ENCODE measurements at places on chromosomes 12 and 14. TPM values are rescaled to one million over a fixed set of nuclear protein-coding genes. Genes with fewer than 3 reads are reported as not detected.

DNAI7 gene
- 0.35 TPM for total RNA-seq

GDF3 gene
- not detected for total RNA-seq

DNA sequence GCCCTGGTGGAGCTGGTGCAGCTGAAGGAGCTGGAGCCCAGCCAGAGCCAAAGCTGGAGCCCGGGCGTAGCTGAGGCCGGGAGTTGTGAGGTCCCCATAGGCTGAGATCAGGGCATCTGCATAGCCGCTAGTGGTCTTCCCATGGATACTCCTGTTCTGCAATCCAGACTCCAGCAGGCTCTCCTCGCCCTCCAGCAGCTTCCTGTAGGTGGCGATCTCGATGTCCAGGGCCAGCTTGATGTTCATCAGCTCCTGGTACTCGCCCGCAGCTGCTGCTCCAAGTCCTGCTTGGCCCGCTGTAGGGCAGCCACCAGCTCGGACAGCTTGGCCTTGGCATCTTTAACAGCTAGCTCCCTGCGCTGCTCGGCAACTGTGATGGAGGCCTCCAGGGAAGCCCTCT lies 966.1 kb downstream of the FSCB start:
- no peak for DNase-seq

- DNase-seq = no peak
Measured at GRCh38 chr12:94749455-94749854, 99.1 kb upstream of the TMCC3 start.

LHX5 gene
- not detected for total RNA-seq

SERPINA9 gene
- not detected for total RNA-seq

GRCh38 chr12:130677957-130678558 lies 38.0 kb downstream of the RIMBP2 start:
- DNase-seq = no peak

- peak; percentile 55 for DNase-seq
Measured at GRCh38 chr14:24243336-24243836, 963 bp upstream of the TINF2 start.

RNF41 gene
- total RNA-seq = 39.0 TPM

GRCh38 chr14:70057519-70058136 lies 131.1 kb downstream of the SLC8A3 start:
- DNase-seq = no peak

- DNase-seq = no peak
Measured at GRCh38 chr12:117854339-117855012, 114.3 kb downstream of the KSR2 start.

CD69 gene
- total RNA-seq = 91.1 TPM

GRCh38 chr14:65723348-65723747 lies 310.8 kb downstream of the FUT8 start:
- DNase-seq = no peak

- DNase-seq = no peak
Measured at GRCh38 chr14:71597287-71597920, 334.8 kb upstream of the RGS6 start.

Measured in activated naive CD4-positive, alpha-beta T cell treated with anti-CD3 and anti-CD28 coated beads, Interleukin-2, amount 50 U/mL, for 72 hours (primary cell).